ENCODE measurements at places on chromosomes 2 and 18.

GRCh38 chr2:182144776-182145165 is 159.1 kb downstream of the PPP1R1C start:
- DNase-seq, result no peak

GRCh38 chr18:12239431-12239830 is 14.7 kb upstream of the CIDEA start:
- DNase-seq, result no peak

DNA sequence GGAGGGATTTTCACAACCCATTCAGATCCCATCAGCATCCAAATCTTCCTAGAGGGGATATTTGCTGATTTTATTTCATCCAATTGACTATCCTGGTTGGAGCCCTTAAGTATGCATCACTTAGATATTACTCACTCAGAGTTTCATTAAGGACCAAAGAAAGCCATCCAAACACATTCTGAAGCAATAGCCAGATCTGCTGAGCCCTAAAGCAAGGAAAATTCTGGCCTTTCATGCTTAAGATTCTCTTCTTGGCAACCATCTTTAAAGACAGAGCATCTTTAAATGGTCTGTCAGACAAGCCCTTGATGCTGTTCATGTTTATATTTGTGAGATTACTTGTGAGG is 40.9 kb upstream of the C1D start:
- no peak for DNase-seq

GRCh38 chr2:168633895-168634294 is 168.5 kb upstream of the NOSTRIN start:
- no peak for DNase-seq

DNA sequence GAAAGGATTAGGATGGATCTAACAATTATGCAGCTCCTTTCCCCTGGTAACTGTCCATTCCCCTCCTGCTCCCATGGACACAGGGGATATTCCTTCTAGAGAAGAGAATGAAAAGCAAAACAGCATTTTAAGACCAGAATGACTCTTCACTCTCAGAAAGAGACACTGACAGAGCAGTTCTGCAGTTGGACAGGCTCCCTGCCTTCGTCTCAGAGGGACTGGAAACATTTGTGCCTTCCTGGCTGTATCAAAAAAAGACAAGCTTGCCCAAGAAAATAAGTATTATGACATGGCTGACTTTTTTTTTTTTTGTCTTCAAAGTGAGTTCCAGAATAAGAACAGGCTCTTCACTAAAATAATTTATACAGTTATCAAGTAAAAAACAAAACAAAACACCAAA is 9.5 kb downstream of the PID1 start:
- DNase-seq, result no peak

GRCh38 chr2:128638341-128639119 is 319.9 kb upstream of the HS6ST1 start:
- DNase-seq, result no peak

DNA sequence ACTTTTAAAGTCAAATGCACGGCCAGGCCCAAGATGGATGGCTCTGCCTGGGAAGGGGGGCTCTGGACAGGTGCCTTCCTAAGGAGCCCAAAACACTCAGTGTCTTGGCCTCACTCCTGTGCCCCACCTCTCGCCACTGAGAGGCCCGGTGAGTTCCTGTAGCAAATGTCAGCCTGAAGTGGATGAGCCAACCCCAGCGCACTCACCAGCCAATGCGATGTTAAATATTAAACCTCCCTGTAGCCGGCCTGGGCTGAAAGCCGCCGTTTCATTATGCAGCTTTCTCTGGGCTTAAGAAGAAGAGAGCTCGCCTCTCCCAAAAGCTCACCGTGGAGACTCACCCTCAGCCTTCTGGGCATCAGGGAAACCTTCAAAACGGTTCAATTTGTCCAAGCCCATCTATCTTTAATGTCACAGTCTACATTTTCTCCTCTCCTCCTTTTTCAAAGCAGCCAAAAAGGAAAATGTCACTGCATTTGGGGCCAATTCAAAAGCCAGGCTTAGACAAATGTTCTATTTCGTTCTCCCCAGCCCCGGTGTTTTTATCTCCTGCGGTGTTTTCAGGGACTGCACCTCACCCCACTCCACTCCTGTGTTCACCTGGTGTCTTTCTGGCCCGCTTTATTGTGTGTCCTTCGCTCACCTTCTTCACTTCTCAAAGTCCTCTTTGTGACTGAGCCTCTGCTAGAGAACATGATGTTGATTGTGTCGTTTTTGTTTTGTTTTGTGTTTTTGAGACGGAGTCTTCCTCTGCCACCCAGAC is 124.0 kb downstream of the NRP2 start:
- DNase-seq, result no peak

DNA sequence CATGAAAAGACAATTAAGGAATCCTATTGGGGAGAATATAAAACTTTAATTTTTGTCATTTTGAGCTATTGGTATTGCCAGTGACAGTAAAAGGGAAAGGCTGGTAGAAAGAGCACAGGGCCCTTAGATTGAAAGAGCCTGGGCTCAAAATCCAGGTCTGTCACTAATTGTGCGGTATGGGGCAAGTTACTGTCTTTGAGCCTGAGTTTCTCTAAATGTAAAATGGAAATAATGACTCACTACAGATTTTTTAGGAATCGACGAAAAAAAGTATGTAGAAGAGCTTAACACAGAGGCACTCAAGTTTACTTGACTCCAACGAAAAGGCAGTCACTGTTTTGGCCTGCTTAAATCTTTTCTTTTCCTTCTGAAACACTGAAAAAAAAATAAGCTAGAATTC is 7.0 kb downstream of the NDUFV2 start:
- DNase-seq, result no peak

DNA sequence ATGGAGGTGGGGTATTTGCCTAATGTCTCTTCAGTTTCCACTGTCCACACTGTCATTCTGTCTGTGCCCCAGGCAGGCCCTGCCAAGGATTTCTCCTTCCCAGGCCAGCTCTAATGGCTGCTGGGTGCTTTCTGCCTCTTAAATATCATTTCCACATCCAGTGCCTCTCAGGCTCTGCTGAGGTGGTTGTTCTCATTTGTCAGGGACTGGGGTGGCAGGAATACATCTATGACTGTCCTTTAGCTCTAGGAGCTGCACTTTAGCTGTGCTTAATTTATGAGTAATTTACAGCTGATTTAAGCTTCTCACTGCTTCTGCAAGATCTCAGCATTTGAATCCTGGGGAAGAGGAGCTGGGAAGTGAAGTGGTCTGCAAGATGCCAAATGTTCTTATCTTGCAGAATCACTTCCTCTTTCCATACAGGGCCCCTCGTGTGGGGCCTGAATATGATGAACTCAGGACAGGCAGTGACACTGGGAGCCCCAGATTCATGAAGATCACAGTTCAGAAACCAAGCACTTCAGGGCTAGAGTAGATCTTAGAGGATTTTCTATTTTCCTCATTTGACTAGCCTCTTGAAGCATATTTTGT is 150.2 kb downstream of the FSHR start:
- DNase-seq, result no peak

- DNase-seq, result no peak
Observed at GRCh38 chr2:239657992-239658391, 257.2 kb upstream of the HDAC4 start.

DNA sequence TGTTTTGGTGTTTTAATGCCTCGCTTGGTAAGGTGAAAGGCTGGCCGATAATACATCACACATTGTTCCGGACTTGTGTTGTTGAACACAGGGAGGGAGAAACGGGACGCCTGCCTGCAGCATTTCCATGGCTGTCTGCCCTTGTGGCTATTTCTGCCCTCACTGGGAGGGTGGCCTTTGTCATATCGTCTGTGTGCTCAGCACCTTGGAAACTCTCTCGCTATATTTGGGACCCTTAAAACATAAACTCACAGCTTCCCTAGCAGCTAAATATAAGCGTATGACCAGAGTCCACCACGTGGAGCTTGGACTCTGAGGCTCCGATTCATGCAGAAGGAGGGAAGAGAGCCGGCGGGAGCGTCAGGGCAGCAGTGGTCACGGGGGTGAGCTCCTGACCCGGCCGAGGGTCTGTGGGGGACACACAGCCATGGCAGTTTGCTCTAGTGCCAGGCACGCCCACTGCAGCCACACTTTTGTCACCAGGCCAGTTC is 111.7 kb downstream of the SH3BP4 start:
- DNase-seq, result no peak

DNA sequence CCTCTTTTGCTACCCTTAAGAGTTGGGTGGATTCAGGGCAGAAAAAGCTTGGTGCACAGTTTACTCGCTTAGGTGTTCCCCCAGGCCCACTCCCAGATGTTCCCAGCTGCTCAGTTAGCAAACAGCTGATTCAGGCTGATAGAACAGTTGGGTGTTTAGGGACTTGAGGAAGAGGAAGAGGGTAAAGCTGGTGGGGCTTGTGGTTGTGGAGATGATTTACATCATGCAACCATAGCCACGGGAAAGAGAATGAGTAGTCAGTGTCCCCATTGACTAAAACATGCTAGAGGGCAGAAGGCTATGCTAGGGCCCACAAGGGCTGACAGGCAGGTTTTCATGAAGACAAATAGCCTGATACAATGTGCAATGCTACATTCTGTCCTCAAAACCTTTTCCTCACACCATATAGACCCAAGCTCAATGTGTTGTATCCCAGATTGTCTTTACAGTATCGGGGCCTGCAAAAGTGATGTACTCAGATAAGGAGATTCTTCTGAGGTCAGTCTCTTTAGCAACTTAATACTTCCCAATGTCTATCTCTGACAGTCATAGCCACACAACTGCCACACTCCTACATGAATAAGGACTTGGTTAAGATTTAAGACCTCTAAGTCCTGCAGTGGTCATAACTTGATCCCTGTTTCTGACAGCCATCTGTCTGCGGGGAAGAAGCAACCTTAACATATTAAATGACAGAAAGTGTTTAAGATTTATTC is 15.6 kb downstream of the COLEC12 start:
- no peak for DNase-seq

DNA sequence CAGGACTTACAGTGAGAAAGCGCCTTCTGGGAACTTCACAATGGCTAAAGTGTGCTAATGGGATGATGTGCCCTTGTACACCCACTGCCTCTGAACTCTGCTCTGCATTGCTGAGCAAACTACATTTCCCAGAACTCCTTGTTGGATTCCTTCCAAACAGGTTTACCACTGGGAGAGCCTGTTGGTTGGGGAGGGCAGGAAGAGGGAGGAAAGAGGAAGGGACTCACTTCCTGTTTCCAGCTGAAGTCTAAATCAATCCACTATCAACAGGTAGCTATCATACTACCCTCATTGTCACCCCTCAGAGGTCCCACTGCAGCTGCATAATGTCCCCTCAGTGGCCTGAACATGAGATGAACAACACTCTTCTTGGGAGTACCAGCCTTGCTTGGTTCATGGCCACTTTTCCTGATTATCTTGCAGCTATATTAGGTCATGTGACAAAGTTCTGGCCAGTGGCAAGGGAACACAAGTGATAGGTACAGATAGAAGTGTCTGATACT is 109.7 kb downstream of the MSH2 start:
- no peak for DNase-seq

DNA sequence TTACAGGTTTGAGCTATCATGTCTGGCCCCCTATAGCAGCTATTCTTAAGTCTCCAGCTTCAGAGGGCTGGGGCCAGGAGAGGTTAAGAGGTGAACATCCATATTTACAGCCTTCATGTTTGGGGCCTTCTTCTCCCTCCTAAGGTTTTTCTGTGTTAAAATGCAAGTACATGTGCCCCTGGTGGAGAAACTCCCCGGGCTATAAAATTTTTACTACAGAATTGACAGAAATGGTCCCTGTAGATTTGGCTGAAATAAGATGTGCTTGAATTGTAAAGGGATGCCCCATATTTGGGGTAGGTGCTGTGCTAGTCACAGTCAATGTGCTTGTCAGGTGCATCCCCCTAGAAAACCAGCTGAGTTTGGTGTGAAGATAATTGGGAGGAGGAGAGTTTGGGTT is 263.3 kb upstream of the CXCR4 start:
- no peak for DNase-seq

- DNase-seq, result peak; percentile 69
Observed at GRCh38 chr2:177763531-177764265, 308.9 kb downstream of the PDE11A start.

GRCh38 chr18:6854811-6855210 is 125.3 kb downstream of the ARHGAP28 start:
- no peak for DNase-seq

- DNase-seq, result no peak
Observed at GRCh38 chr2:239792405-239793084, 232.6 kb downstream of the NDUFA10 start.

- no peak for DNase-seq
Observed at GRCh38 chr2:96241900-96242611, 23.7 kb downstream of the TMEM127 start.

DNA sequence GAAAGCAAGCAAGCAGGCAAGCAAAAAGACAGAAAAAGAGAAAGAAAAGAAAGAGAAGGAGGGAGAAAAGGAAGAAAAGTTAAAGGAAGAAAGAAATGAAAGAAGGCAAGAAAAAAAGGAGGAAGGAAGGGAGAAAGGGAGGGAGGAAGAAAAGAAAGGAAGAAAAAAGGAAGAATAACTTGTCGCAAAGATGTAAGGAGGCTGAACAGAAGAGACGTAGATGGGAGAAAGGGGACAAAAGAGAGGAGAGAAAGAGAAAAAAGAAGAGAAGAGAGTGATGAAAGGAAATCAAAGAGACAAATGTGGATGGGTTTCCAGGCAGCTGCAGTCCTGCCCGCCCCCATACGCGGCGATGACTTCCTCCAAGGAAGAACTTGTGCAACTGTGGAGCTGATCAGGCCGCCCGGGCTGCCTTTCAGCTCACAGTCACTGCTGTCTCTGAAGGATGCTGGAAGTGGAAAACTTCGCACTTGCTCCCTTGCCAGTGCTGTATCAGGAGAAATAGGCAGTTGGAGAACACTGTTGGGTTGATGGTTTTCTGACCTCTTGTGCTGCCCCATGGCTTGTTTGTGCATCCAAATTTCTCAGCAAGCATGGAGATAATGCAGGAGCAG is 52.9 kb downstream of the TRIB2 start:
- DNase-seq, result no peak

DNA sequence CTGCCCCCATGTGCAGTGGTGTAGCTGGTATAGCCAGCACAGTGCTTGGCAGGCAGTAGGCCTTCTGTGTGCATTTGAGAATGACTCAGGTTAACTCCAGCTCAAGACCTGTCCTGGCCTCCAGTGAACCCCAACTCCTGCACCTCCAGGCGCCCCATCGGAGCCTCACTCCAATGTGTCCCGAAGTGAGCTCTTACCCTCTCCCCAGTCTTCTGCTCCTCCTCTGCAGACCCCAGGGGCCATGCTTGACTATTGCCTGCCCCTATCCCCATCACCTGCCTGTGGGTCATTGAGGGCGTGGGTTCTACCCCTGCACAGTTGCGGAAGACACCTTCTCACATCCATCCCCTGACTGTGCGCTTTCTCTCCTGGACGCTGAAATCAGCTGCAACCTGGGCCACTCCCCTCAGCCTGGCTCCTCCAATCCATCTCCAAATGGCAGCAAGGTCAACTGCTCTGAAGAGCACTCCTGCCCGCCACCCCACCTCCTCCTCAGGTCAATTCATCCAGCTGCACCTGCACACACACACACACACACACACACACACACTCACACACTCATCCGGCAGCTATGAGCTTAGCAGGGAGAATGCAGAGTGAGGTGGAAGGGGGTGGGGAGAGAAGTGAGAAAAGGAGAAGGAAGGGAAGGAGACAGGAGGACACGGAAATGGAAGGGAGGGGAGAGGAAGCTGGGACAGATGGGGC is 130.3 kb upstream of the GLI2 start:
- no peak for DNase-seq

- DNase-seq, result no peak
Observed at GRCh38 chr2:25964891-25965290, 17.4 kb downstream of the KIF3C start.
